T-helper 22 cell (primary cell): ENCODE measurements at places on chromosomes 11 and 22.

GRCh38 chr11:46521961-46522681 lies 71.7 kb downstream of the AMBRA1 start:
- no peak for DNase-seq

DNA sequence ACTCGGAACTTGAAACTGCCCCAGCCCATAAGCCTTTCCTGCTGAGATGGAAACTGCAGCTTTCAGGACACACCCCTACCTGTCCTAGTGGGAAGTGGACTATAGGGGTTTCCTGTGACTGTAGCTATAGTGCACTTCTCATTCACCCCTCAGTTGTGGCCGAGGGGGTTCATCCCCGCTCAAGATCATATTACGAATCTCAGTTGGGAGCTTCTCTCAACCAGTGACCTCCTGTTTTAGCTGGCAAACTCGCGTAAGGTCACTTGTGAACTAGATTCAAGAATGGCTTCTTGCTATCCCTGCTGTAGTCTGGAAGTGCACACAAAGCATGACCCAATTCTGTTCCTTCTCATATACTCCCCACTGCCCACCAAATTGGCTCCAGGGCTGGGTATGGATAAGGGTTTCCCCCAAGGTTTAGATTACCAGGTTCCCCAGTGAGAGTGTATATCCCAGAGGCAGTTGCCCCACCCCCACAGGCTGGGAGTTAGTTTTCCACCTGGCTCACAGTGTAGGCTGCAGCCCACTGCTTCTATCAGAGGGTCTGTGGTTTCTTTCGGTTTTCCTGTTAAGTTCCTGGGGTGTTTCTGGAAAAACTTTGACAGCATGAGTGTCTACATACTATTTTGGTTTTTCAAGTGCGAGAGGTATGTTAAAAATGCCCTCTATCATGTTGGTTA lies 812.9 kb downstream of the JRKL start:
- no peak for DNase-seq

DNA sequence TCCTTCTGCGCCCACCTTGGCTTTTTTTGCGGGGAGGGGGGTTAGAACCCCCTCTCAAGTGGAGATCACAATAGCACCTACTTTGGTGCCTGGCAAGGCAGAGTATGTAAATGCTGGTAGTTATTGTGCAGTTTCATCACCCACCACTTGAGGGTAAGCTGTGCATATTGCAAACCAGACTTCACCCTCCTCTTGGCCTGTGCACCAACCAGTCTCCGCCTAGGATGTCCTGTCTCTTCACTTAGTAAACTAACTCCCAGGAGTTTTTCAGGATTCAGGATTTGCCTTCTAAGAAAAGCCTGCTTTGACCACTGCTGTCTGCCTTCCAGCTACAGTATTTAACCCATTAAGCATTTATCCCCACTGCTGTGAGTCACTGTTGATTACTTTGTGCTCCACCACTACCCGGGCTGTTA lies 2.0 kb upstream of the UBXN1 start:
- DNase-seq: no peak

GRCh38 chr22:46639843-46640242 lies 19.7 kb downstream of the GRAMD4 start:
- no peak for DNase-seq

DNA sequence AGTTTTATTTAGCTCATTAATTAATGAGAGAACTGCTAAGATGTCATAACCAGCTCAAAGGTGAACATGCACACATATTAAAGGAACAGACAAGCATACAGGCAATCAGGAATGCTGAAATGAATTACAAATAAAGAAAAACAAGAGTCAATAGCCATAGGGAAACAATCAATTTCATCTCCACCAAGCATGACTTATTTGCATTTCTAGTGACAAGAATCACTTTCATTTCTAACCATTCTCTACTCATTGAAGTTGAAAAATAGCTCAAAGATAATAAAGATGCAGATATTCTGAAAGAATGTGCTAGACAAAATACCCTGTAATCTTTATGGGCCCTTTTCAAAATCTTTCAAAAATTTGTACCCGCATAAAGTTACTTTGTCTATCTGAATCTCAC lies 23.2 kb downstream of the ISX start:
- DNase-seq: no peak

DNA sequence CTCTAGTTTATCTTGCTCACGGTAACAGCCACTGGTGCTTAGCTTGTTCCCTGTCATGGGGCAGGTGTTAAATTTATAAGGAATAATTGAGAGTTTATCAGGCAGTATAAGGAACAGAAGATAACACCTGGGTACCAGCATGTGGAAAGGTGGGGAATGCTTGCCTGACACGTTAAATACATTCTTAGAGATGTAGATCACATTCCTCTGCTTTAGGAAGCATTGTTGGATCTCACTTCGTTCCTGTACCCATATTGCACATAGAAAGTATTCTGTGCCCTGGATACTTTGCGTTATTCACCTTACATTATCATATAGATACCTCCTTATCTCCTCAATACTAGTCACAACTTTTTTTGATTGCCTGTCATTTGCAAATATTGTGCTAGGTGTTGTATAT lies 114.7 kb downstream of the UVRAG start:
- no peak for DNase-seq

- no peak for DNase-seq
Measured at GRCh38 chr11:75537740-75538139, 12.0 kb upstream of the GDPD5 start.

GRCh38 chr11:72869831-72870230 lies 55.6 kb downstream of the ATG16L2 start:
- DNase-seq: no peak

DNA sequence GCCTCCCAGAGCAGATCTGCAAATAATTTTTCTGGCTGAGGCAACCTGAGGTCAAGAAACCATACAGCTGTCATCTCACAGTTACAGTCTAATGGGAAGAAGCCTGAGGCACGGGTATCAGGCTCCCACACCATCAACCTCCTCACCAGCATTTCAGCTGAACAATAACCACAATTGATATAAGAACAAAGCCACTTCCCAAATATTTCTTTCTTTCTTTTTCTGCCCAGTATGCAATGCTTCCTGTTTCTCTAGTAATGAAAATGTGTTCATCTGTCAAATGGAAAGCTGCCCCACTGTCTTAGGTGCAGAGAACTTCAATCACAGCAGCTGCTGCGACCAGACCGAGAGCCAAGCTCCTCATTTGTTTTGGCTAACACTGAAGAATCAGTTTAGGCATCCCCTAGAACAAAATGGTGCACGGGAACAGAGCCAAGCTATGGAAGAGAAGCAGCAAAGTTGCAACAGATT lies 108.4 kb downstream of the BLID start:
- DNase-seq: no peak

- DNase-seq: no peak
Measured at GRCh38 chr11:72643547-72643946, 30.7 kb downstream of the PDE2A start.

DNA sequence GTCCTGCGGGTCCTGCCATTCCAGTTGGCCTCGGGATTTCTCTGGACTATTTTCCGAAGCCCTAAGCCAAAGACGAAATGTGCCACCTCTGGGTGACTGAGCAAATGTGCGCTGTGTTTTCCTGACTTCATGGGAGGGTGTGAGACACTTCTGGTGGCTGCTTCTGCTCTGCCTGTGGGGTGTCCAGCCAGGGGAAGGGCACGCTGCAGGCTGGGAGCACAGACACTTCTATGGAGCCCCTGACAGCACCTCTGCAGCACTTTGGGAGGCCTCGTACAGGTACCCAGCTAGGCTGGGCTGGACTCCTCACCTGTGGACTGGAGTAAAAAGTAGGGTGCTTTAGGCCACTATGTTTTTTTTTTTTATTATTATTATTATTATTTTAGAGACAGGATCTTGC lies 17.7 kb downstream of the TANGO2 start:
- no peak for DNase-seq

DNA sequence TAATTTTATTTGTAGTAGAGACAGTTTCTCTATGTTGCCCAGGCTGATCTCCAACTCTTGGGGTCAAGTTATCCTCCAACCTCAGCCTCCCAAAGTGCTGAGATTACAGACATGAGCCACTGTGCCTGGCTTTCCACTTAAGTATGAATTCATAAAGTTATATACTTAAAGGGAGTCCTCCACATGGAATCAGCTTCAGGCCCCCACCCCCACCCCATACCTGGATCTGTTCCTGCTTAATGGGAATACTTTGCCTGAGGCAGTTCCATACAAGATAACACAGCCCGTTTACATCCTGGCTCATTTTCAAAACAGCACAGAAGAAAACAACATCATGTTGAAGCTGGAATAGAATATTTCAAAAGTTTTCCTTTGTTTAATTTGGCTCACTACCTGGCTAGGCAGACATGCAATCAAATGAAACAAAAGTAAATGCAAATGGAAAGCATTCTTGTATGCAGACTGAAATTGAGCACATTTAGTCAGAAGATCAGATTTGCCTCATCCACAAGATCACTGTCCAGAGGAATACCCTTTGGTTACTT lies 82.4 kb downstream of the FAT3 start:
- DNase-seq: no peak
